Activated CD4-positive, alpha-beta T cell treated with anti-CD3 and anti-CD28 coated beads for 36 hours (primary cell): ENCODE measurements at places on chromosomes 3 and 15. TPM values are rescaled to one million over a fixed set of nuclear protein-coding genes. Genes with fewer than 3 reads are reported as not detected.
A peak's percentile ranks its signal among the peaks of the same experiment; 100 is the strongest.

Gene UBE2E2
- 13.5 TPM for total RNA-seq

Gene FILIP1L
- total RNA-seq = 0.11 TPM

Gene OR5K2
- not detected for total RNA-seq

Gene EXD1
- total RNA-seq = not detected

Gene SGO1
- 39.2 TPM for total RNA-seq

Gene UACA
- total RNA-seq = 6.6 TPM

Gene TUSC7
- not detected for total RNA-seq

Gene CAMKV
- 1.3 TPM for total RNA-seq

Gene SCAMP5
- total RNA-seq = 3.9 TPM

Gene FANCD2OS
- not detected for total RNA-seq

DNA sequence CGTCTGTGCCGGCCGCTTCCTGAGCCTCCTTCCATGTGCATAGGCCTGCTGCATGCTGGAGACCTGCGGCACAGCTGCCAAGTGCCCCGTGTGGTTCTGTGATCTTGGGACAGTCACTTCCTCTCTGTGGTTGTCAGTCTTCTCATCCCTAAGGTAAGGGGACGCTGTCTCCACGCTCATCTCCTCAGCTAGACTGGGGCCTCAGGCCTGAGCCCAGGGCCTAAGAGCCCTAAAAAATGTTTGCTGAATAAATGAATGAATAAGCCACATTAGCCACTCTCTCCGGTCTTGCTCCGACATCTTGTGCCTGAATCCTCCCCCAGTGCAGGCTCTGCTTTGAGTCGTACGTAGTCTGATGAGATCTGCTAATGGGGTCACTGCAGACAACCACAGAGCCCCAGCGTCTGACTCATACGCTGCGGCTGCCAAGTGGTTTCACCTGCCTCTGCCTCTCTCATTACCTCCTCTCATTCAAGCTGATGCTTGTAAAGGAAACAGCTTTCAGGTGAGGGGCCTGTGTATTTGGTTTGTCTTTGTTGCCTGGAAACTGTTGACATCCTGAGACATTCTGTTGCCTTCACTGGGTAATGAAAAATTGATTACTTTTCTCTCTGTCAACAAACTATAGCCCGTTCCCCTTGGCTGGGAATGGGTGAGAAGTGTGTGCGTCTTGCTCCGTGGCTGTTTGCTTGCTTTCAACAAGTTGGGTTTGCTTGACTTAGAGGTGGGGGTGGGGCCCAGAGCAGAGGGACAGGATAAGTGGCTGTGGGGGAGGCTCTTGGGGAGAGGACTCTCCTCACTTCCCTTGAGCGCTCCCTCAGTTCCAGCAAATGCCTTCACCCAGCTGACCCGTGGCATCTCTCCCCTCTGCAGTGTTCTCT is 15.9 kb downstream of the RPLP1 start:
- H3K27ac ChIP-seq = peak overlapping the region; percentile 85
- no peaks in the 10 kb centered on the region for H3K36me3 ChIP-seq
- H3K4me3 ChIP-seq = peak overlapping the region; percentile 59
- H3K27me3 ChIP-seq = no peaks in the 10 kb centered on the region

DNA sequence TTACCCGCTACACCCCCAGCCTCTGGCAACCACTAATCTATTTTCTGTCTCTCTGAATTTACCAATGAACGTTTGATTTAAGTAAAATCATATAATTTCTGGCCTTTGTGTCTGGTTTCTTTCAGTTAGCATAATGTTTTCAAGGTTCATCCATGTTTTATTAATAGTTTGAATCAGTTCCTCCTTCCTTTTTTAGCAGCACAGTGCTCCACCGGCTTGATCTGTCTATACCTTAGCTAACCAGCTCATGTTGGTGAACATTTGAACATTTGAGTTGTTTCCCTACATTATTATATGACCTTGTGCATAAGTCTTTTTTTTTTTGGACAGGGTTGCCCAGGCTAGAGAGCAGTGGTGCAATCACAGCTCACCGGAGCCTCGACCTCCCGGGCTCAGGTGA is 33.3 kb downstream of the PDE8A start:
- no peak overlapping the region for H3K4me3 ChIP-seq
- H3K27ac ChIP-seq = no peak overlapping the region
- H3K36me3 ChIP-seq = no peaks in the 10 kb centered on the region
- no peaks in the 10 kb centered on the region for H3K27me3 ChIP-seq

GRCh38 chr3:53545310-53545995 is 51.0 kb downstream of the CACNA1D start:
- H3K27me3 ChIP-seq = peaks cover 19% of the 10 kb centered on the region
- no peak overlapping the region for H3K4me3 ChIP-seq
- H3K4me1 ChIP-seq = peaks cover 9% of the 10 kb centered on the region

DNA sequence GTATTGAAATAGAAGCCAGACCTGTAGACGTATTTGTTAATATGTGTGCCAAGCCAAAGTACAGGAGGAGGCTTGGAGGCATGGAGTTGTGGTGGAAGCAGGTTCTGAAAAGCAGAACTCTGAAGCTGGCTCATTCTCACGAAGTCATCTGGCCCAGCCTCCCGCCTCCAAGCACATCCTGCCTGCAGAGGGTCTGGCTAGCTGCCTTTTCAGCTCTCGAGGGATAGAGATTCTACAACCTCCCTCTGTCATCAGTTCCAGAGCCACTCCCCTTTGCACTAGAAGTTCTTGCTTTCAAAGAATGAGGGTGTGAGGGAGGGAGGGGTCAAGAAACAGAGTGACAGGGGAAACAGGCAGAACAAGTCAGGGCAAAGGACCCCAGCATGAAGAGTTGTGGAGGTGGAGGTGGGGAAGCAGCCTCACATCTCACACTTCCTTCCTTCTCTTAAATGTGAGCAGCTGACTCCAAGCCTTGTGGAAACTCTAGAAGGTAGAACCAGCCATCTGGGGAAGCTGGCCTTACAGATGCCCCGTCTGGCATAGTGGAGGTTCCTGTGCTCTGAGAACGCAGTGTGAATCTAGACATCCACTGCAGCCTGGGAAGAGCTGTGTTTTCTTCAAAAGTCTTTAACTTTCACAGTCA is 95.3 kb downstream of the SLC49A4 start:
- peak; percentile 39 for DNase-seq
- no peaks in the 10 kb centered on the region for H3K27me3 ChIP-seq
- H3K27ac ChIP-seq = no peak overlapping the region
- H3K4me3 ChIP-seq = no peak overlapping the region

DNA sequence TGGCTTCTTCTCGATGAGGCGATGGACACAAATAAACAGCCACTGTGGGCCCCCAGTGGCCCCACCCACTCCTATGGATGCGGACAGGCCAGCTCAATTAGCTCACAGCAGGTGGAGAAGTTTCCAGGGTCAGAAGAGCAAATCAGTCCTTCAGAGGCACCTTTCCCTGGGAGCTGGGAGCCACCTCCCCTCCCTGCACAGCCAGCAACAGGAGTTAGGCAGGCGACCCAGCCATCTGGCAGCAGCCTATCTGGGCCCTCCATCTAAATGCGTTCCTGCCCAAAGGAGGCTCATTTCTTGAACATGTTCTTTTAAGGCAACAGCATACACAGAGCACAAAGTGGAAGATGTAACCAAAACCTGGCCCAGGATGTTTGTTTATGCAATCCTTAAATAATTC is 211.9 kb upstream of the ARRDC4 start:
- H3K27me3 ChIP-seq = peaks cover 5% of the 10 kb centered on the region
- H3K36me3 ChIP-seq = no peaks in the 10 kb centered on the region
- H3K4me1 ChIP-seq = no peaks in the 10 kb centered on the region
- no peak overlapping the region for H3K4me3 ChIP-seq
- DNase-seq = no peak

GRCh38 chr15:56272454-56272853 is 28.8 kb upstream of the RFX7 start:
- H3K27ac ChIP-seq = no peak overlapping the region
- DNase-seq = no peak
- H3K4me1 ChIP-seq = no peaks in the 10 kb centered on the region

GRCh38 chr3:138284079-138284478 is 45.6 kb downstream of the NME9 start:
- no peaks in the 10 kb centered on the region for H3K27me3 ChIP-seq
- no peak for DNase-seq
- H3K36me3 ChIP-seq = peaks cover 12% of the 10 kb centered on the region
- peaks cover 1% of the 10 kb centered on the region for H3K4me1 ChIP-seq
- H3K27ac ChIP-seq = no peak overlapping the region

DNA sequence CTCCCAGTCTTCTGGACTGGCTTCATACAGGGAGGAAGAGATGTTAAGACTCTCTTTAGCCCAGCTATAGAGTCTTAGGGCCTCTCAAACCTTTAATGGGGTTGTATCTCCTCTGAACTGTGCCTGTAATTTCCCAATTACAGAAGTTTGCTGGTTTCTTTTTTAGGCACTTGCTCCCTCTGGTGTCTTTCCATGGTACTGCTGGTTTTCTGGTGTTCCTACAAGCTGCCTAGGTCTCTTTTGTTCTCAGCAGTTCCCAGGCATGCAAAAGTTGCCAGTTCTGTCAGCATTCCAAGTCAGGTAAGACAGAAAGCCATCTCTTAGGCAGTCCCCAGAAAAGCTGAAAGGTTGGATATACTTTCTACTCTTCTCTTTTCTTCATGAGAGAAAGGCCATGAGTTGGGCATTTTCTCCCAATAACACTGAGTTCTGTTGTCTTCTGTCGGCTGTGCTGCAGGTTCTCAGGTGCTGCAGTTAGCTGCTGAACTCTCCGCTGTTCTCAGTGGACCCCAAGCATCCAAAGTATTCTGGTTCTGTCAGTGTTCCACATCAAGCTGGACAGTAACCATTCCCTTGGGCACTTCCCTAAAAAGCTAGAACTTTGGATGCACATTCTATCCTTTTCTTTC is 54.4 kb upstream of the EHHADH start:
- H3K27ac ChIP-seq = no peak overlapping the region
- DNase-seq = peak; percentile 65
- H3K36me3 ChIP-seq = peaks cover 32% of the 10 kb centered on the region
- H3K27me3 ChIP-seq = no peaks in the 10 kb centered on the region
- H3K4me1 ChIP-seq = no peaks in the 10 kb centered on the region
- no peak overlapping the region for H3K4me3 ChIP-seq

DNA sequence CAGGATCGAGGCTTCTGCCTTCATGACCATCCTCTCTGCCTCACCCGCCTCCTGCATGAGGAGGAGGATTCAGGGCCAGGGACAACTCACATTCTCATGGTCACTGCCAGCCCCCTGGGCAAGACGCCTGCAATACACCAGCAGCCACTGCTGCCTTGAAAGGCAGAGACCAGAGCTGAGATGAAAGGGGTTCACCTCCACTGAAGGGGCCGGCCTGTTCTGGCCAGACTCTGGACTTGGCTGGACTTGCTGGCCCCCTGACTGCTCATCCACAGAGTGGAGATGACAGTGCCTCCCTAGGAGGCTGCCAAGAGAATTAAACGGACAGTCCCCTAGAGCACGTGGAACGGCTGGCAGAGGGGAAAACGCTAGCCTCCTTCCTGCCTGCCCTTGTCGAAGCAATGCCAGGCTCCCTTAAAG is 35.2 kb downstream of the MGLL start:
- no peak overlapping the region for H3K27ac ChIP-seq
- peaks cover 5% of the 10 kb centered on the region for H3K27me3 ChIP-seq
- H3K36me3 ChIP-seq = no peaks in the 10 kb centered on the region
- H3K4me1 ChIP-seq = no peaks in the 10 kb centered on the region

GRCh38 chr3:105862217-105862616 is 6.6 kb downstream of the CBLB start:
- H3K4me3 ChIP-seq = no peak overlapping the region
- H3K27me3 ChIP-seq = no peaks in the 10 kb centered on the region
- H3K27ac ChIP-seq = no peak overlapping the region
- peaks cover 51% of the 10 kb centered on the region for H3K4me1 ChIP-seq
- H3K36me3 ChIP-seq = peaks cover 60% of the 10 kb centered on the region
- no peak for DNase-seq

- H3K27ac ChIP-seq = no peak overlapping the region
Observed at GRCh38 chr3:89212619-89213018, 105.2 kb downstream of the EPHA3 start.

GRCh38 chr3:129599073-129599472 is 7.4 kb downstream of the PLXND1 start:
- H3K27me3 ChIP-seq = peaks cover 2% of the 10 kb centered on the region
- H3K27ac ChIP-seq = no peak overlapping the region
- DNase-seq = no peak
- no peaks in the 10 kb centered on the region for H3K36me3 ChIP-seq
- peaks cover 5% of the 10 kb centered on the region for H3K4me1 ChIP-seq
- no peak overlapping the region for H3K4me3 ChIP-seq

- H3K27me3 ChIP-seq = no peaks in the 10 kb centered on the region
- H3K27ac ChIP-seq = no peak overlapping the region
- no peaks in the 10 kb centered on the region for H3K4me1 ChIP-seq
- H3K36me3 ChIP-seq = no peaks in the 10 kb centered on the region
Observed at GRCh38 chr15:84827246-84827645, 10.1 kb downstream of the ALPK3 start.

DNA sequence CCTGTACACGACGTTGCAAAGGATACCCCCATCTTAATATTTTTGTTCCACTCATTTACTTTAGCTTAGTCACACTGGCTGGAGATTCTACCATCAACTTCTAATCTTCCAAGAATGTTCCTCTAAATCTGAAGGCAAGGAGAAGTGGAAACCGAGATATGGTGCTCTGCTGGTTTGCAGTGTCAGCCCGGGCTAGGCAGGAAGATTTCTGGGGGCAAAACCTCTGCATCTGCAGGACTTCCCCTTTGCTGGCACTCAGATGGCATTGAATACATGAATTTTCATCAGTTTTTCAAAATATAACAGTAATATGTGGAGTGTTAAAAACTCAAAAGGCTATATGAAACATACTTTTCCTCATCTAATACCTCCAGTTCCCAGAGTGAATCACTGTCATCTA is 240.4 kb downstream of the RPLP1 start:
- no peak for DNase-seq

DNA sequence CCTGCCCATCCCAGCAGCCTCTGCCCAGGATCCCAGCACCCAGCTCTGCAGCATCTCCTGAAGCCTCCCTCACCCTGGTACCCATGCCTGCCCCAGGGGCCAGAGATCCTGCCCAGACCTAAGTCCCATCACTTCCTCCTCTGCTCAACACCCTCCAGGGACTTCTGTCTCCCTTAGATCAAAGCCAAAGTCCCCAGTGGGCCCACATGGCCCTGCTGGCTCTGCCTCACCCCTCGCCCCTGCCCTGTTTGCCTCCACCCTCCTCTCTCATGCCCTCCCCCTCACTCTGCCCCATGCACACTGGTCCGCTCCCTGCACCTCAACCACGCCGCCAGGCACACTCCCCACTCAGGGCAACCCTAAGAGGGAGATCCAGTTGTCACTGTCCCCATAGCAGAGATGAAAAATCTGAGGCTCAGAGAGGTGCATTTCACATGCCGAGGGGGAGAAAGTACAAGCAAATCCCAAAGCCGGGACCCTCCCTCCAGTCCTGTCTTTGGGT is 146.5 kb downstream of the NUP210 start:
- DNase-seq = no peak
- H3K4me1 ChIP-seq = peaks cover 4% of the 10 kb centered on the region
- H3K36me3 ChIP-seq = no peaks in the 10 kb centered on the region
- H3K27ac ChIP-seq = no peak overlapping the region
- H3K27me3 ChIP-seq = peaks cover 4% of the 10 kb centered on the region

- no peaks in the 10 kb centered on the region for H3K36me3 ChIP-seq
- no peak for DNase-seq
- no peak overlapping the region for H3K27ac ChIP-seq
Observed at GRCh38 chr3:123310741-123311140, 109.0 kb downstream of the SEC22A start.

- no peak overlapping the region for H3K27ac ChIP-seq
- H3K4me3 ChIP-seq = no peak overlapping the region
- no peaks in the 10 kb centered on the region for H3K27me3 ChIP-seq
- H3K36me3 ChIP-seq = peaks cover 15% of the 10 kb centered on the region
Observed at GRCh38 chr15:89876396-89877082, 17.3 kb downstream of the AP3S2 start.
